ENCODE measurements at places on chromosomes 5 and 9.

GRCh38 chr9:8348756-8349155, 549.2 kb upstream of the DMAC1 start:
- DNase-seq = no peak

DNA sequence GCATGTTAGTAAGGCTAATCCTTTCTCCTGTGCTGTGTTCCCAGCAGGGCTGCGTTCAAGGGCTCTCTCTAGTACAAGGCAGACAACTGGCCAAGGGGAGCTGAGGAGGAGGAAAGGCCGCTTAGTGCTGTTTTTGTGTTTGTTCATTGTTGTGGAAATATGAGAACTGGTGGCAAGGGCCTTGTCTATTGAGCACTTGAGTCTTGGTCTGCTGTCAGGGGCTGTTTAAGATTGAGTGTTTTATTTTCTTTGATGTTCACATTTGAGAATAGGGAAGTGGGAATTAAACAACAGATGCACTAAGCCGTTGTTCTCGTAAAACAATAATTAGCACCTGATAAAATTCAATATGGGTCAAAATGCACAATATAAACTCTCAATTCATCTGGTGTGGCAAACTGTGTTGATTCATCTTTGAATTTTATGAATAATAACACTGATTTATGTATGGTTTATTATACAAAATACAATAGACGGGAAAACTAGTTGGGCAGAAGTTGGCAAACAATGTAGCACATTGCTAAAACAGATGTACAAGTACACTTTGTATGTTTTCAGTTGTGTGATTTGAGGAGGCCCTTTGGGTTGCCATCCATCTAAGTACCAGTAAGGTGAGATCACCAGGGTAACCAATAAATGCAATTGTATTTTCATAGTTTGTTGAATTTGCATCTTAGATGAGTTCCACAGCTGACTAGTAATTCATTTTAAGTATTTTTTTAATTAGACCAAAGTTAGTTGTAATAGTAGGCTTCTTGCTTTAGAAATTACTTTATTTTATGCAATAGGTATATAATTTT, 97.6 kb upstream of the GRHPR start:
- no peak for DNase-seq

GRCh38 chr9:130209422-130209821, 37.2 kb downstream of the NCS1 start:
- DNase-seq = no peak

DNA sequence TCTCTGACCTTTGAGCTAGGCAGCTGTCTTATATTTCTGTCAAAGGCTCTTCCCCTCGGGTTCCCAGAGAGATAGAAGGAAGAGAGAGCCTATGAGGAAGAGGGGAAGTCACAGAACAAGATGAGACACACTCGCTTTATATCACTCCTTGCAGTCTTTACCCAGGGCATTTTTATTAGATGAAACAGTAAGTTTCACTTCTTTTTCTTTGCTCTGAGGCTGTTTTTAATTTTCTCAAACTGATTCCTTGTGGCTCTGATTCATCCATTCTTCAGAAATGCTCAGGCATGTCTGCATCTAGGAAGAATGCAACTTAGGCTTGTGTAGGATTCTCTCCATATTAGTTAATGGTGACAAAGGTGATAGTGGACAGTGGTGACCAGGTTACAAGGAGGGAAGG, 132.9 kb upstream of the CHD1 start:
- no peak for DNase-seq

- DNase-seq = no peak
Observed at GRCh38 chr9:34331196-34331595, 1.8 kb downstream of the NUDT2 start.

DNA sequence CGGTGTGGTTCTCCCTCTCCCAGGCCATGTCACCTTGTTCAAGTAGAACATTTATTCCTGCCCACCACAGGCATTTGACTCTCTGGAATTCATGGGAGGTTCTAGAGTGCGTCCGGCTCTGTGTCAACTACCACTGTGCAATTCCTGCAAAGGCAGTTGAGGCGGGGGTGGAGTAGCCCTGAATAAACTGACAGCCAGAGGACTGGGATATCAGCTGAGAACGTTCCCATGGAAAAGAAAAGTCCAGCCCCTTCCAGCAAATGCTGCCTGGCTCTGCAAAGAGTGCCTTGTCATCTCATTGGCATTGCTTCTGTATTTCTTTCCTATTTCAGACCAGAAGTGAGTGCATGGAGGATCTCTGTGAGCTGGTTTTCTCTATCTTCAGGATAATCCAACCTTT, 18.9 kb upstream of the MEGF9 start:
- no peak for DNase-seq

DNA sequence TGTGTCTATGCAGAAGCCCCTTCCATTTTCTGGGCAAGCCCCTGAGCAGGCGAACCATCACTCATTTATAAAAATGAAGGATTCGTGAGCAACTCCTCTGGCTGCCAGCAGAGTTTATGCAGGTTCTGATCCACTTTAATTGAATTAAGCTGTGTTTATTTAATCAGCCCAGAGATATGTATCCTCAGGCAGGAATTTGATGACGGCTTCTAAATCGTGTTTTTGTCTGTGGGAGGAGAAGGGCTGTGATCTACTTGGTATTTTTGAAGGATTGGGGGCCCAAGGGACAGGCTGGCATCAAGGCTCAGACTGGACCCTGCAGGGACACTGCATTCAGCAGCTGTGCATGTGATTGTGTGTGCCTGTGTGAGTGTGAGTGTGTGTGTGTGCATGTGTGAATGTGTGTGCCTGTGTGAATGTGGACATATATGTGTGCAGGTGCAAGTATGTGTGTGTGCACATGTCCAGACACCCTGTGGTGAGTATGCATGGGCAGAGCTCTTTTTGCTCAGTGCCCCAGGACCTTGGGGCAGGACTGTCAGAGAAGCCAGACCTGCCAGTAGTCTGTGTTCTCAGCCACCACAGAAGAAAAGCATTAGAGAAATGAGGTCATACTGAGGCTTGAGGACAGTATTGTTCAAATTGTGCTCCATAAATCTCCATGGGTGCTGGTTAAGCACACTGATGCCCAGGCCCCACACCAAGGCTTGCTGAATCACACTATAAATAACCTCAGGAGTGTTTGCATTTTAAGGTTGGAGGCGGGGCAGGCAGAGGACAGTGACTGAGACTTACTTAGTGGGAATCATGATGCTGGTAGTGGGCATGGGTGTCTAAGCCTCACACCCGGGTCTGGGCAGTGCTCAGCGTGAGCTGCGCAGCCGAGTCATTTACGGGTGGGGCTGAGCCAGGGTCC, 164.0 kb downstream of the CARTPT start:
- peak; percentile 34 for DNase-seq

GRCh38 chr9:95572381-95573151, 55.8 kb upstream of the PTCH1 start:
- DNase-seq = peak; percentile 30

GRCh38 chr9:122777935-122778627, 10.7 kb upstream of the OR5C1 start:
- DNase-seq = no peak

DNA sequence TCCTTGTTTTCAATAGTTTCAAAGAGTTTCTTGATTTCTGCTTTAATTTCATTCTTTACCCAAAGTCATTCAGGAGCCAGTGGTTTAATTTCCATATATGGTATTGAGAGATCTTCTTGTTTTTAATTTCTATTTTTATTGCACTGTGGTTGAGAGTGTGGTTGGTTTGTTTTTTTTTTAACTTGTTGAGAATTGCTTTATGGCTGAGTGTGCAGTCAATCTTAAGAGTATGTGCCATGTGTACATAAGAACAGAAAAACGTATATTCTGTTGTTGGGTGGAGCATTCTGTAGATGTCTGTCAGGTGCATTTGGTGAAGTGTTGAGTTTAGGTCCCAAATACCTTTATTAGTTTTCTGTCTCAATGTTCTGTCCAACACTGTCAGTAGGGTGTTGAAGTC, 26.7 kb upstream of the IPPK start:
- no peak for DNase-seq

DNA sequence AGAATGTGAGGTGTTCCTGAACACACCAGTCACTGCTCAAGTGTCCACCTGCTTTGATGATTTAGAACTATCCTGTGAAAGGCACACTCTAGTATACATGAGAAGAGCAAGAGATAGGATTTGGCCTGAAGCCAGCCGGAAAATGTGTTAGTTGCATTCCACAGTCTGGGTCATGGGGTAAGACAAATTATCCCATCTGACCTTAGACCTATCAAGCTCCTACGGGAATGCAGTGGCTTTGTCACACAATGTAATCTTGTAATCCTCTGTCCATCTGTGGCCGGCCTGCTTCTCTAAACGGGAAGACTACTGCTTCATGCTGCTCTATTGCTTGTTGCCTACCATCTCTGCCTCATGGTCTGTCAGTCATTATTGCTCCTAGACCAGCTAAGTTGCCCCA, 92.4 kb upstream of the PRRC1 start:
- DNase-seq = peak; percentile 82

DNA sequence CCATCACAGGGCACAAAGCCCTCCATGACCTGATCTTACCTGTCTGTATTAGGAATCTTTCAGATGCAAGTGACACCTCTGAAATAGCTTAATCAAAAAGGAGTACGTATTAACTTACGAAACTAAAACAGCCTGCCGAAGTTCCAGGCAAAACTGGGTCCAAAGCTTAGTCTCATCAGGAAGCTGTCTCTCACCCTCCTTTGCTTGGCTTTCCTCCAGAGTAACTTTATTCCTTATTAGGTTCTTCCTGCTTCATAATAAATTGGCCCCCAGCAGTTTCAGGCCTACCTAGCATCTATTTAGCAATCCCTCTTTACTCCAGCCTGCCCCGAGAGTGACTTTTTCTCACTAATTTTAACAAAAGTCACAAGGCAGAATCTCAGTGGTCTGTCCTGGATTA, 58.4 kb upstream of the STK32A start:
- DNase-seq = no peak

- peak; percentile 59 for DNase-seq
Observed at GRCh38 chr5:143222287-143223231, 180.9 kb downstream of the NR3C1 start.

DNA sequence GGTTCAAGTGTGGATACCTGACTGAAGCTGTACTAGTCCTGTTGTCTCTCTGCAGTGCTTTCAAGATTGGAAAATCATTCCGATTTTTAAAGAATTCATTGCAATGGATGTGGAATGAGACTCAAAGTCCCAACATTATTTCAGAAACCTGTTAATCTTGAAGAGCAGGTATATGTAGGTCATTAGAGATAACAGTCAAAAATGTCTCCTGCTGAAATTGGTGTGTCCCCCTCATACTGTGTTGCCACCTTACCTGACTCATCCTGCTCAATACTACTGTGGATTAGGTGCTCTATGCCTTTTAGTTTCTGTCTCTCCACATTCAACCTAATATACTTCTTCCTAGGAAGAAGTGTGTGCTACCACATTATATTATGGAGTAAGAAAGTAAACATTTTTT, 91.1 kb upstream of the NR3C1 start:
- no peak for DNase-seq

DNA sequence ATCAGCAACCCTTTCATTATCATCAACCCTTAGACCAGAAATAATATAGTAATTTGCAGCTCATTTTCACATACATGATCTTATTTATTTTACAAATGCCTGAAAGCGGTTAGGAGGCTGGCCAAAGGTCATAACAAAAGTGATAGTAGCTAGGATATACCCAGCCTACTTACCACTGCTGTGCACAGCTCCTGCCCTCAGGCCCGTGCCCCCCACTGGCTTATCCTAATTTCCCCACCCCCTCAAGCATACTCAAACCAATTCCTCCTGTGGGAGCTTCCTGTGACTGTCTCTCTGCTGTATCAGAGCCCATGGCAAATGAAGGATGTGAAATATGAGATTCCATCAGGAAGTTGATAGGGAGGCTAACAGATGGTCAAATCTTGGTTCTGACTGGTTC, 14.8 kb downstream of the FAM219A start:
- no peak for DNase-seq

DNA sequence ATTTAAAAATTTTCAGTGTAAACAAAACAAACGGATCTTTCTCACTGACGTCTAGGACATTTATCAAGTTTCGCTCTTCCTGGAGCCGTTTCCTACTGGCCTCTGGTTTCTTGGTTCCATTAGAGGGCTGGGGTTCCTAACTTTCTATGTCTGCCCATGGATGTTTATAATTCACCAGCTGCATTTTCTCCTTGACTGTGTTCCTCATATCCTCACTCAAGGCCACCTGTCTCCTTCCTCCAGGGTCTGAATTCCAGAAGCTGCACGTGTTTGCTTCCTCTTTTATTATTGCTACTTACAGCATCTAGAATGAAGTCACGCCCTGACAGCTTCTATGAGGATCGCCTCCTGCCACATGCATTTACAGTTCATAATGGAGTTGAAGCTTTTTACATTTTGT, 74.1 kb upstream of the BASP1 start:
- DNase-seq = no peak

- no peak for DNase-seq
Observed at GRCh38 chr5:110496276-110496675, 230.2 kb downstream of the TMEM232 start.

DNA sequence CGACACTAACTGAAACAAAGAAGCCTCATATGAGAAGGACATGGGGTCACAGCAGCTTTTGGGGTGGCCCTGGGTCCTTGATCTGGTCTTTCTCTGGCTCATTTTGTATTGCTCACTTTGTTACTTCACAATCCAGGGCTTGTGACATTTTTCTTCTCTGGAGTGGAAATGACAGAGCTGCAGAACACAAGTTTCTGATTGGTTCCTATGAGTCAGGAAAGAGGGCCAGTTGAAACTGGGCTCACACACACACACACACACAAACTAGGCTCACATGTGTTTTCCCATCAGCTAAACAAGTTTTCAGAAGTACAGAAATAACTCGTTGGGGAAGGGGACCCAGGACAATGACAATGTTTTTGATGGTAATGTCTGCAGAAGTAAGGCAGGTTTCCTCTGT, 54.3 kb downstream of the TMC1 start:
- no peak for DNase-seq

DNA sequence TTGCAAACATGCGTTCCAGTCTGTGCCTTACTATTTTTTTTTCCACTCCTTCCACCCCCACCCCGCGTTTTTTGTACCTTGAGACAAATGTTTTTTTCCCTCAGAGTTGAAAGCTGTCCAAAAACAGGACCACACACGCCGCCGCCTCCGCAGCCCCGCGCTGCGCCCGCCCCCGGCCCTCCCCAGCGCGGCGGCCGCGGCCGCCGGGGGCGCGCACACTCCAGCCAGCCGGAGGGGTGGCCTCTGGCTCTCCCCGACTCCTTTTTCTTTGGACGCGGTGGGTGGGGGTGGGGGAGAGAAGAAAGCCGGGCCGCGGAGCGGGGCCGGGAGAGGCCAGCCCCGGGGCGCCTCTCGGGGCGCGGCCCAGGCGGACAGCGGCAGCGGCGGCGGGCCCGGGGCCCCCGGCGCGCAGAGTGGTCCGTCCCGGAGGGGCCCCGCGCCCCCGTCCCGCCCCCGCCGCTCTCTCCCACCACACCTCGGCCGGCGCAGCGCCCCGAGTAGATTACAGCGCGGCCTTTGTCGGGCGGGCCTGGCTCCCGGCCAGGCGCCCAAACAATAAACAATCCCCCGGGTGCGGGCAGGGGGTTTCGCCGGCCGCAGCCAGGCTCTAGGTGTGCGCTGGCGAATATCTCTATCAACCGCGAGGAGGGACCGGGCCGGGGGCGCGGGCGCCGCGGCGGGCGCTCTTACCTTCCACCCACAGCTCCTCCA, 10.9 kb downstream of the PTCH1 start:
- DNase-seq = peak; percentile 89

Measured in eye (tissue), 1 donor.